ENCODE measurements at places on chromosomes 12 and 14. TPM values are rescaled to one million over a fixed set of nuclear protein-coding genes. Genes with fewer than 3 reads are reported as not detected.

DNA sequence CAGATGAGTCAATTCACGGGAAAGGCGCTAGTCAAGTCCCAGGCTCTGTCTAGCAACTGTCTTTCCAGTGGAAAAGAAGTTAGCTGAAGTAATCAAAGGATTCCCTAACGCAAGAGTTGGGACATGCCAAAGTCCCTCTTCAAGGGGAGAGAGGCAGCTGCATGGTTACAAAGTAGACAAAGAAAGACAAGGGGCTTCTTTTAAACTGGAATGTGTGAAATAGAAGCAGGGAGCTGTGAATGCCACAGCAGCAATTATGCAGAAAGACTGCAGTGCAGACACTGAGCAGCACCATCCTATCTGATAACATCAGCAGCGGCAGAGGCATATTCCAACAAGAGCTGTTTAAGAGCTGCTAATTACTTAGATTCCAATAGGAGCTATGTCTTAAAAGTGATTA is 12.5 kb upstream of the CIPC start:
- H3K36me3 ChIP-seq, result no peaks in the 10 kb centered on the region
- no peaks in the 10 kb centered on the region for H3K4me1 ChIP-seq
- DNase-seq, result no peak
- no peaks in the 10 kb centered on the region for H3K27me3 ChIP-seq
- H3K4me3 ChIP-seq, result no peak overlapping the region

CDCA4 gene
- total RNA-seq, result 1.6 TPM

- no peak overlapping the region for H3K4me3 ChIP-seq
- H3K27me3 ChIP-seq, result no peaks in the 10 kb centered on the region
- peaks cover 75% of the 10 kb centered on the region for H3K4me1 ChIP-seq
- DNase-seq, result no peak
- H3K27ac ChIP-seq, result peak overlapping the region; percentile 30
- H3K36me3 ChIP-seq, result no peaks in the 10 kb centered on the region
These were observed 39.7 kb upstream of the EML1 start for GRCh38 chr14:99753225-99754140.

GRCh38 chr14:101147848-101148247 is 244.3 kb upstream of the RTL1 start:
- no peaks in the 10 kb centered on the region for H3K4me1 ChIP-seq
- no peaks in the 10 kb centered on the region for H3K36me3 ChIP-seq
- no peaks in the 10 kb centered on the region for H3K27me3 ChIP-seq
- H3K27ac ChIP-seq, result no peak overlapping the region
- no peak overlapping the region for H3K4me3 ChIP-seq

- H3K27me3 ChIP-seq, result no peaks in the 10 kb centered on the region
- H3K27ac ChIP-seq, result peak overlapping the region; percentile 54
- H3K4me3 ChIP-seq, result no peak overlapping the region
- DNase-seq, result no peak
- peaks cover 20% of the 10 kb centered on the region for H3K4me1 ChIP-seq
- no peaks in the 10 kb centered on the region for H3K36me3 ChIP-seq
These were observed 60.4 kb downstream of the KITLG start for GRCh38 chr12:88519802-88520435.

SYT1 gene
- 1.3 TPM for total RNA-seq

- no peak for DNase-seq
- H3K27me3 ChIP-seq, result no peaks in the 10 kb centered on the region
- H3K27ac ChIP-seq, result peak overlapping the region; percentile 65
- no peaks in the 10 kb centered on the region for H3K36me3 ChIP-seq
These were observed 27.8 kb downstream of the CLIP1 start for GRCh38 chr12:122394626-122395194.

- DNase-seq, result no peak
- no peaks in the 10 kb centered on the region for H3K27me3 ChIP-seq
- no peaks in the 10 kb centered on the region for H3K36me3 ChIP-seq
- no peak overlapping the region for H3K4me3 ChIP-seq
These were observed 483 bp upstream of the NR1H4 start for GRCh38 chr12:100473050-100473715.

- no peaks in the 10 kb centered on the region for H3K36me3 ChIP-seq
- H3K27ac ChIP-seq, result no peak overlapping the region
- H3K4me3 ChIP-seq, result no peak overlapping the region
- no peaks in the 10 kb centered on the region for H3K27me3 ChIP-seq
These were observed 132.9 kb upstream of the DAAM1 start for GRCh38 chr14:59055439-59056045.
